ENCODE measurements at places on chromosomes 16 and 17.

GRCh38 chr17:16934836-16935235 is 37.1 kb downstream of the TNFRSF13B start:
- no peaks in the 10 kb centered on the region for H3K36me3 ChIP-seq
- no peak for DNase-seq
- H3K27me3 ChIP-seq, result peaks cover 17% of the 10 kb centered on the region
- H3K27ac ChIP-seq, result no peak overlapping the region

- peak; percentile 29 for DNase-seq
- no peaks in the 10 kb centered on the region for H3K36me3 ChIP-seq
- peaks cover 30% of the 10 kb centered on the region for H3K27me3 ChIP-seq
- no peak overlapping the region for H3K27ac ChIP-seq
- no peak overlapping the region for H3K4me3 ChIP-seq
- peaks cover 35% of the 10 kb centered on the region for H3K4me1 ChIP-seq
Measured at GRCh38 chr17:12667299-12667958, 1.7 kb downstream of the MYOCD start.

DNA sequence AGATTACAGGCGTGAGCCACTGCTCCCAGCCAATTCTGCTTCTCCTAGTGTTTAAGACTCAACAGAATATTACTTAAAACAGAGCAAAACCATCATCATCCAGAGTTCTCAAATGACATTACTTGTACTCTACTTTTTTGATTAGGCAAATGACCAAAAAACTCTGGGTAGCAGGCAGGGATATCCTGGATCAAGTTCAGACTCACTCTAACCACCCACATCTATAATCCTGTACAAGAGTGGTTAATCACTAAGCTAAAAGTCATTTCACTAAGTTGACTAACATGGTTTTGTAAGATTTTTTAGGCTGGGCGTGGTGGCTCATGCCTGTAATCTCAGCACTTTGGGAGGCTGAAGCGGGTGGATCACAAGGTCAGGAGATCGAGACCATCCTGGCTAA is 6.8 kb downstream of the NAE1 start:
- DNase-seq, result no peak
- H3K36me3 ChIP-seq, result peaks cover 79% of the 10 kb centered on the region

DNA sequence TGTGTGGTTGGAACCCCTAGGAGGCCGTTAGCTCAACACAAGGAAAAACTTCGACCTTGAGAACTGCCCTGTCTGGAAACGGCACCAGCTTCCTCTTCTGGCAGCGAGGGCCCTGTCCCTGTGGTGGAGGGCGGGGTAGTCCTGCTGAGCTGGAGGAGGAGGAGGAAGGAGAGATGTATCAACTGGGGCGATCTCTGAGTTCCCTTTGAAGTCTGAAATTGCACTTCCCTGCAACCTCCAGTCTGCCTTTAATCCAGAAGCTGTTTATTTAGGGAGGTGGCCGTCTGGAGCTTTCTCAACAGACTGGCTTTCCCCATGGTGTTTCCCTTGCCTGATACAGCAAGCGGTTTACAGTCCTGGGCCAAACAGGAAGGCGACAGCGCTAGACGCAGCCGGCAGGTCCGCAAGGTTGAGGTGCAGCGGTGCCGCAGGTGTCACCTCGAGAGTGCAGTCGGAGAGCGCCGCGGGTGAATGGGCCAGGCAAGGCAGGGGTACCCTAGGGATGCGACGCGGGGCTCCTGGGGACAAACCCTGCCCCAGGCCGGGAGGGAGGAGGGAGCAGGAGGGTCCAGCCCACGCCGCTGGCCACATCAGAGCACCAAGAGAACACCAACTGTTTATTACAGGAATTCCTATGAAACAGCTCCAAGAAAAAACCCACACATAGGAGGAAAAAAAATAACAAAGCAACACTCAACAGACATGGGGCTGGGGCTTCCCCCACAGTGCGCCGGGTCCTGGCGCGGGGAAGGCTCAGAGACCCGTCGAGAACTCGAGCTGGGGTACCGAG is 11.4 kb upstream of the MRPS23 start:
- DNase-seq, result peak; percentile 36
- peaks cover 9% of the 10 kb centered on the region for H3K36me3 ChIP-seq
- peak overlapping the region; percentile 85 for H3K4me3 ChIP-seq
- H3K27me3 ChIP-seq, result peaks cover 10% of the 10 kb centered on the region

DNA sequence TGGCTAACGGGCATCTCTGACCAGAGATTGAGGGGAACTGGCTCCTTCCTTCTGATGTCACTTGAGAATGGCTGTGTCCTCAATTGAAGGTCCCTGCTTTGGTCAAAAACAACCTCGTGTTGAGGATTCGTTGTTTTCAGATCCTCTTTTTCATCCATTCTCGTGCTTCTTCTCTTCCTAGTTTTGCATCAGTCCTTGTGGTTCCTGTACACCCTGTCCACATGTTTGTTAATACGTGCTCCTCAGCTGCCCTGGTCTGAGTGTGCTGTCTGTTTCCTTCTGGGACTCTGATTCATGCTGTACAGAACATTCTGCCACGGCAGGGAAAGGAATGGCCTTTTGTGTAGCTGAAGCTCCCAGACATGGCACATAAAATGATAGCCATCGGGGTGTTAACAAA is 863.2 kb upstream of the GOT2 start:
- H3K4me3 ChIP-seq, result no peak overlapping the region
- no peak for DNase-seq
- no peaks in the 10 kb centered on the region for H3K4me1 ChIP-seq
- H3K36me3 ChIP-seq, result no peaks in the 10 kb centered on the region
- H3K27ac ChIP-seq, result no peak overlapping the region

GRCh38 chr17:34562387-34562786 is 17.0 kb upstream of the TMEM132E start:
- no peaks in the 10 kb centered on the region for H3K4me1 ChIP-seq
- no peak overlapping the region for H3K4me3 ChIP-seq
- peaks cover 16% of the 10 kb centered on the region for H3K27me3 ChIP-seq
- no peak for DNase-seq

GRCh38 chr17:5249615-5250014 is 15.0 kb upstream of the SCIMP start:
- no peaks in the 10 kb centered on the region for H3K36me3 ChIP-seq
- peaks cover 13% of the 10 kb centered on the region for H3K27me3 ChIP-seq
- peaks cover 19% of the 10 kb centered on the region for H3K4me1 ChIP-seq
- H3K4me3 ChIP-seq, result no peak overlapping the region
- no peak overlapping the region for H3K27ac ChIP-seq

GRCh38 chr16:4055748-4056147 is 60.5 kb downstream of the ADCY9 start:
- peaks cover 43% of the 10 kb centered on the region for H3K4me1 ChIP-seq
- DNase-seq, result no peak
- H3K27ac ChIP-seq, result no peak overlapping the region
- peaks cover 17% of the 10 kb centered on the region for H3K36me3 ChIP-seq
- peaks cover 8% of the 10 kb centered on the region for H3K27me3 ChIP-seq

DNA sequence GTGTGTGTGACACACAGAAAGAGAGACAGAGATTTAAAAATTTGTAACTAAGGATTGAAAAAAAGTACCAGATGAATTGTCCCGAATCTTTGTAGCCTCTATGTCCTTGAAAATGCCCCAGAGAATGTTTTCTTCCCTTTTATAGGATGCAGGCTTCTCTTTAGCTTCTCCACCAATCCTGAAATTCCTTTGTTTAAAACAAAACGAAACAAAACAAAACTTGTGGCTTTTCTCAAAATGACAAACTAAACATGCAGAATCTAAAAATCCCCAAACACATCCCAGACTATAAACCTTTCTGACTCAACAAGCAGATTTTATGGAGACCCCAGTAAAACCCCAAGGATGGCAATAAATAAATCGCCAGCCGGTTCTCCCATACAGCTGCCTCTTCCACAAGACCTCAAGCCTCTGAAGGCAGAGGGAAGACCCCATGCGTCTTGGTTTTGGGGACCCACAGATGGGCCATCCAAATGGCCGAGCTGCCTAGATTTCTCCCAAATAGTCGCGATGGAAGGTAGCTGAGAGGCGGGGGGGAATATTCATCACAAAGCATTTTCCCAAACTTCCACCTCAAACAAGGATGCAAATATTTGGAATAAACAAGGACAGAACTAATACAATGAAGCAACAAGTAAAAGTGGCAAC is 269.5 kb upstream of the FOXF1 start:
- H3K27me3 ChIP-seq, result peaks cover 16% of the 10 kb centered on the region
- H3K4me3 ChIP-seq, result no peak overlapping the region
- no peaks in the 10 kb centered on the region for H3K36me3 ChIP-seq
- no peak overlapping the region for H3K27ac ChIP-seq
- no peak for DNase-seq
- H3K4me1 ChIP-seq, result peaks cover 41% of the 10 kb centered on the region

- H3K27ac ChIP-seq, result peak overlapping the region; percentile 90
- no peak for DNase-seq
- H3K4me3 ChIP-seq, result no peak overlapping the region
- peaks cover 59% of the 10 kb centered on the region for H3K36me3 ChIP-seq
- H3K27me3 ChIP-seq, result no peaks in the 10 kb centered on the region
Measured at GRCh38 chr17:76562734-76563148, 22.9 kb downstream of the PRCD start.

- peaks cover 39% of the 10 kb centered on the region for H3K27me3 ChIP-seq
- H3K4me3 ChIP-seq, result no peak overlapping the region
- H3K36me3 ChIP-seq, result no peaks in the 10 kb centered on the region
- DNase-seq, result no peak
- H3K27ac ChIP-seq, result no peak overlapping the region
- H3K4me1 ChIP-seq, result peaks cover 16% of the 10 kb centered on the region
Measured at GRCh38 chr17:33977729-33978514, 277.2 kb upstream of the CCL2 start.

DNA sequence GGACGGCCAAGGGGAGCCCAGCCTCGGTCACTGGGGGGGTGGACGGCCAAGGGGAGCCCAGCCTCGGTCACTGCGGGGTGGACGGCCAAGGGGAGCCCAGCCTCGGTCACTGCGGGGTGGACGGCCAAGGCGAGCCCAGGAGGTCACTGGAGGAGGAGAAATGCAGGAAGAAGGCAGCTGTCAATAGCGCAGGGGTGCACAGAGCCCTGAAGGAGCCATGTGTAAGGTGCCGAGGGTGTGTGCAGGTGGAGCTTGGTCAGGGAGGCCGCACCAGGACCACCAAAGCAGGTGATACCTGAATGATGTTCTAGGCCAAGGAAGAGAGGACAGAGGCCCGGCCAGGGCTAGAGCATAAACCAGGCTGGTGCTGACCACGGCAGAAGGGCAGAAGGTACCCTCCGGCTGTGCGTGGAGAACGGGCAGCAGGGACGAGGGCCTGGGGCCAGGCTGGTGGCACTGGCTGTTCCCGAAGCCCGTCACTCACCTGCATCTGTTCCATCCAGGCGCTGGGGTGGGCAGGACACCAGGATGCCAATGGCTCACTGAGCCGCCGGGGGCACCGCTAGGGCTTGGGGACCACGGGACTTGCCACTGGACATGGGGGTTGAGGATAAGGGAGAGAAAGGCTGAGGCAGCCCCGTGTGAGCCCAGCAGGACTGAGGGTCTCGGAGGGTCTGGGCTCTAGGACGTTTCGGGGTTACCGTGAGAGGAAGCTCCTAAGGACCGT is 5.9 kb upstream of the CCDC57 start:
- peaks cover 10% of the 10 kb centered on the region for H3K27me3 ChIP-seq
- no peak for DNase-seq
- H3K27ac ChIP-seq, result no peak overlapping the region
- peaks cover 14% of the 10 kb centered on the region for H3K4me1 ChIP-seq
- H3K36me3 ChIP-seq, result no peaks in the 10 kb centered on the region

DNA sequence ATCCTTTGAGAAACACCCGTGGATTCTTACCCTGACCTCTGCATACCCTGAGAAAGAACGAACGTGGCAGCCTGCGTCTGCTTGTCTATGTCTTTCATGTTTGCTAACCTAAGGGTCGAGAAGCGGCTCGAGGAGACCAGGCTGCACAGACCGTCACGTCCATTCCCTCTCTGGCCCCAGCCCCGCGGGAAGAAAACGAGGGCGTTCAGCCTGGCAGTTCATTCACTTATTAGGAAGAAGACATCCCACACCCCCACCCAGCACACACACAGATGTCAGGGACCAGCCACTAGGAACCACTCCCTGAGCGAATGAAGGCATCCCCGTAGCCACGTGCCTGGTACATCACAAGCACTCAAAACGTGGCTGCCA is 655 bp upstream of the MTHFSD start:
- H3K4me3 ChIP-seq, result peak overlapping the region; percentile 92
- peaks cover 5% of the 10 kb centered on the region for H3K36me3 ChIP-seq
- no peak for DNase-seq
- peaks cover 51% of the 10 kb centered on the region for H3K4me1 ChIP-seq
- peaks cover 18% of the 10 kb centered on the region for H3K27me3 ChIP-seq

- no peak overlapping the region for H3K4me3 ChIP-seq
- DNase-seq, result peak; percentile 73
- H3K27me3 ChIP-seq, result no peaks in the 10 kb centered on the region
- no peak overlapping the region for H3K27ac ChIP-seq
- peaks cover 6% of the 10 kb centered on the region for H3K4me1 ChIP-seq
Measured at GRCh38 chr17:29807520-29808361, 122.3 kb downstream of the SSH2 start.

DNA sequence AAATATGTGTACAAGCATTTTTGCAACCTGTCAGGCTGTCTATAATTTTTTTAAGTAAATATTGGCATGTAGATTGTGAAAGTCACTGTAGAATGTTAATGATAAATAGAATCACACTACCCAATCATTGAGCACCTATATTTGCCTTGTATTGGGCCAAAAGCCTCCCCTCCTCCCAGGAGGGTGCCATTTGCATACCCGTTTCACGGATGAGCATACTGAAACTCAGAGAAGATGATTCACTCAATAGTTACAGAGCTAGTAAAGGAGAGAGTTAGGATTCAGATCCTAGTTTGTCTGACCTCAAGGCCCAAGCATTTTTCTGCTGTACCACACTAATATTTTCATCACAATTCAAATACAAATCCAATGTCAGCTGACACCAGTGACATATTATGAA is 299.7 kb upstream of the CDH11 start:
- H3K4me3 ChIP-seq, result no peak overlapping the region
- no peak for DNase-seq
- H3K27me3 ChIP-seq, result no peaks in the 10 kb centered on the region

- H3K4me3 ChIP-seq, result no peak overlapping the region
- peaks cover 10% of the 10 kb centered on the region for H3K27me3 ChIP-seq
- no peak overlapping the region for H3K27ac ChIP-seq
- no peaks in the 10 kb centered on the region for H3K36me3 ChIP-seq
- DNase-seq, result no peak
Measured at GRCh38 chr17:32901743-32902142, 24.8 kb upstream of the MYO1D start.

Data from nephron progenitor cell (in vitro differentiated cells).